ENCODE measurements at places on chromosomes 5 and 9.

DNA sequence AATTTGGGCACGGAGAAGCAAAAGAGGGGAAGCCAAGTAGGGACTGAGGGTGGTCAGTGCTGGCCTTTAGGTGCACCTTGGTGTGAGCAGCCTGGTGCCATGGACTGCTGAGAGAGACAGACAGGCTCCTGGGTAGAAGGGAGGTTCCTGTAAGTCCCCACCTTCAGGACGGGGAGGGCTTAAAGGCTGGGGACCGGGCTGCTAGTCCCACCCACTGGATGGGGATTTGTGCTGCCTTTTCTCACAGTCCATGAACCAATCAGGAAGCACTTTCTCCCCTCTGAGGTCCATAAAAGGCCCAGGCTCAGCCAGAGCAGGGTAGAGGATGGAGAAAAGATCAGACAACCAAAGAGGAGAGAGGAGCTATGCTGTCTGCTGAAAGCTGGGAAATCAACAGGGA lies 15.2 kb downstream of the CDC25C start:
- no peak for DNase-seq

GRCh38 chr5:38450627-38451026 lies 105.8 kb downstream of the LIFR start:
- DNase-seq: no peak

DNA sequence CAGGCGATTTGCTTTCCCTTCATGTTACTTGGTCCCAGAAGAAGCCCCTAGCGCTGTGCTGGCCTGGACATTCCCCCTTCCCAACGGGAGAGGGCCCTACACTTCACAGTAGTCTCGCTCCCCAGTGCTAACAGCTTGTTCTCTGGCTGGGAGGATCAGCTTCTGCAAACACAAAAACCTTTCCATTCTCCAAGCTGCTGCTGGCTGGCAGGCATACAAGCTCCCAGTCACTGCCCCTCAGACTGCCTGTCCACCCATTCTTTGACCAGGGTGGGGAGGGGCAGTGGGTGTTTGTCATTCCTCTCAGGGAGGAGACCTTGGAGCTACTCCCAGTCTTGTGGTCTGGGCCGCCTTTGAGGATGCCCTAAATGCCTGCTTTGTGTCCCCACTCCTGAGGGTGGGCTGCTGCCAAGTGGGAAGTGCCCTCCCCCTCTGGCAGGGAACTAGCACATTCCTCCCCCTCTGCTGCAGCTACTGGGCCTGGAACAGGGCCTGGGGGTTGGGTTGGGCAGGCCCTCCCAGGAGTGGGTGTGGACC lies 20.8 kb downstream of the ENHO start:
- peak; percentile 40 for DNase-seq

GRCh38 chr5:142398730-142399055 lies 73.9 kb upstream of the SPRY4 start:
- no peak for DNase-seq

GRCh38 chr9:123316053-123316718 lies 39.8 kb upstream of the CRB2 start:
- no peak for DNase-seq

DNA sequence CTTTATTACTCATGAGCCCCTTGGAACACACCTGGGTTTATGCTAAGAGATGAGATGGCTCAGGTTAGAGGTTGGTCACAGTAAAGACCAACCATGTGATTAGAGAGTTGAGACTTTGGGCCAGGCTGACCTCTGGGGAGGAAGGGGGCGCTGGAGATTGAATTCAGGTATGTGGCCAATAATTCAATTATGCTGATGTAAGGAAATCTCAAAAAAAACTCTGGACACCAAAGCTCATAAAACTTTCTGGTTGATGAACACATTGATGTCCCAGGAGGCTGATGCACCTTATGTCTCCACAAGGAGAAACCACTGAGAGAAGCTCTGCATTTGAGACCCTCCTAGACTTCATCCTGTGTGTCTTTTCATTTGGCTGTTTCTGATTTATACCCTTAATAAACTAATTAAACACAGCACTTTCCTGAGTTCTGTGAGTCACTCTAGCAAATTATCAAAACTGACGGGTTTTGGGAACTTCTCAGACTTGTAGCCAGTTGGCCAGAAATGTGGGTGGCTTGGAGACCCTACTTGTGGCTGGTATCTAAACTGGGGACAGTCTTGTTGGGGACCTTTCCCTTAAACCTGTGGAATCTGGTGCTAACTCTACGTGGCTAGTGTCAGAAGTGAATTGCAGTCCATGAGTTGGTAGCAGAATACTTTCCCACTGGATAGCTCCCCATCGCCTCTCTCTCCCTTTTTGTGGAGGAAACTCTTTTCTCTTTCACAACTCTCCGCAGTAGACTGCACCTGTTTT lies 7.5 kb upstream of the CCL27 start:
- DNase-seq: no peak

DNA sequence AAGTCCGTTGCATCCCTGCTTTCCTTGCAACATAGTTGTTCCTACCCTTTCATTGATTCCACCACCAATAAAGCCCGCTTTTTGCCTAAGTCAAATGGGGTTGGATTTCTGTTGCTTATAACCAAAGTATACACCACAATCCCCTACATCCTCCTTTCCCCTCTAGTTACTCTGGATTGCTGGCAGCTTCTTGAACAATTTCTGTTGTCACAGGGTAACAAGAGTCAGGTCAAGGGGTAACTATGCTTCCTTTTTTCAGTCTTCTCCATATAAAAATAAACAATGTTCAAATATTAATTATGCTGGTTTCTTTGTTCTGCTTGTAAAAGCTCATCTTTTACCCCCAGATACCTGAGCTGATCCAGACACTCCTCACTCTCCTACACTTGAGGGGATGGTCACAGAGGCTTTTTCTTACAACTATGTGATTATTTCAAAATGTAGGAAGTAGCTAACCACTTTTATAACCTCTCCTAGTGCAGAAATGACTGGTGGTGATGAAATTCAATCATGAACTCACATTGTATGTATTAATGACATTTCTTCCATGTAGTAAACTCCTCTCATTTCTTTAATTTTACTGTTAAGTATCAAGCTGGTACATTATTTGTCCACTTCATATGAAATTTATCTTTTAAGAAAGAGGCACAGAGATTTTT lies 136.5 kb downstream of the SNX18 start:
- DNase-seq: no peak

DNA sequence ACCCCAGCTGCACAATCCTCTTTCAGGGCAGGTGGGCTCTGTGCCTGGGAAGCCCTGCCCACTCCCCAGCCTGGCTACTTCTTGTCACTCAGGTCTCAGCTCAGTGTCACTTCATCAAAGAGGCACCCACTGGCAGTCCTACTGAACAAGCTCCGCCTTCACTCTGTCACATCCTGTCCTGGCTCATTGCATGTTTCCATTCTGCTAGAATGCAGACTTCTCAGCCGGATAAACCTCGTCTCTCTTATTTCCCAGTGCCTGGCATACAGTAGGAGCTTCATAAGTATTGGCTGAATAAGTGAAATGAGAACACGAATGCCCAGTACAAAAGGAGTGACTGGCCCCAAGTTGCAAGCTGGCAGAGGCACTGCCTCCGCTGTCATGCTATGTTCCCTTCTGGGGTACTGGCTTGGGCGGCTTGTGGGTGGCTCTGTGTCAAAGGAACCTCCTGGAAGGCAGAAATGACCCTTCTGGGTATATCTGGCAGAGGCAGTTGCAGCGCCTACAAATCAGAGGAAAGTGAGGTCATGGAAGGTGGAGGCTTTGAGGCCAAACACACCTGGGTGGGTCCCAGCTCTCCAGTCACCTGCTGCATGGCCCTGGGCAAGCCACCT lies 98.3 kb upstream of the PHYKPL start:
- DNase-seq: no peak

All from AG08396 (cell line).